Mesothelial cell of epicardium (in vitro differentiated cells): ENCODE measurements at places on chromosomes 13 and 19.

DNA sequence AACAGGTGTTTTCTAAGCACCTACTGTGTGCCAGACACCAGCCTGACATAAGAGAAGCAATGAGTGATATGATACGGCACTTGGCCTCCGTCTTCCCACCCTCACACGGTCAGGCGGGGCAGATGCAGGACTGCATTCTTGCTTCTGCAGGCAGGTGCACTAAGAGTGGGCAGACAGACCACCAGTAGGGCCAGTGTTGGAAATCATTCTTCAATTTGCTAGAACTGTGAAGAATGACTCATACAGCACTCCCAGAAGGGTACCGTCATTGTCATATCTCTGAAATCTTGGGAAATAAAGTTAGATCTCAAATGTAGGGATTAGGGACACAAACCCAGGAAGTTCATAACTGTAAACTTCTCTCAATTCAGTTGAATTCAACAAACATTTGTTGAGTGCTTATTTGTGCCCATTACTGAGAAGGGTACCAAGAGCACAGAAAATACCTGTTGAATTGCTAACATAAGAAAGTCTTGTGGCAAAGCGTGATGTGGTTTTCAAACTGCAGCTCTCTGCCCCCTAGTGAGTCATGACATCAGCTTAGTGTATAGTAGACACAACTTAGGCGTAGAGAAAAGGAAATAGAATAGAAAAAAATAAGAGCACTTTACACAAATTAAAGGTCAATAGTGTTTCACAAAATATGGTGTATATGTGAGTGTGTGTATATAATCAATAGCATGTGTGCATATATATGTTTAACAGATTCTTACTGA, 76.1 kb downstream of the TEX26 start:
- no peak for DNase-seq

DNA sequence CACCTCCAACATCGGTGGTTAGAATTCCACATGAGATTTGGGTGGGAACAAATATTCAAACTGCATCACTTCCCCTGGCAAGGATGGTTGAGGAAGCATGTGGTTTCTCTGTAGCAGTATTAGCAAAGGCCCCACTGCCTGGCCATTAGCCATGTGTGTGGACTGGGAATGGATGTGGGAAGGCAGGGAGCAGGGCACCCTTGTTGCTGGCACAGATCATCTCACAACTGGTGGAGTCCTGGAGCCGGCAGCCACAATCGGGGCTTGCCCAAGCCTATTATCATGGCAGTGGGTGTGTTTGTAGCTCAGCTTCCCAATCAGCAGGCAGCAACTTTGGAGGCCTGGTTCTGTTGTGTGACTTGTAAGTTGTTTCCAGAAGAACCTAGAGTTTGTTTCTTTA, 391.9 kb downstream of the DLEU7 start:
- DNase-seq = no peak

- peak; percentile 17 for DNase-seq
These were observed 9.4 kb downstream of the ARHGEF1 start for GRCh38 chr19:41892173-41892902.

GRCh38 chr19:13926715-13927114, 11.5 kb downstream of the PODNL1 start:
- DNase-seq = no peak

DNA sequence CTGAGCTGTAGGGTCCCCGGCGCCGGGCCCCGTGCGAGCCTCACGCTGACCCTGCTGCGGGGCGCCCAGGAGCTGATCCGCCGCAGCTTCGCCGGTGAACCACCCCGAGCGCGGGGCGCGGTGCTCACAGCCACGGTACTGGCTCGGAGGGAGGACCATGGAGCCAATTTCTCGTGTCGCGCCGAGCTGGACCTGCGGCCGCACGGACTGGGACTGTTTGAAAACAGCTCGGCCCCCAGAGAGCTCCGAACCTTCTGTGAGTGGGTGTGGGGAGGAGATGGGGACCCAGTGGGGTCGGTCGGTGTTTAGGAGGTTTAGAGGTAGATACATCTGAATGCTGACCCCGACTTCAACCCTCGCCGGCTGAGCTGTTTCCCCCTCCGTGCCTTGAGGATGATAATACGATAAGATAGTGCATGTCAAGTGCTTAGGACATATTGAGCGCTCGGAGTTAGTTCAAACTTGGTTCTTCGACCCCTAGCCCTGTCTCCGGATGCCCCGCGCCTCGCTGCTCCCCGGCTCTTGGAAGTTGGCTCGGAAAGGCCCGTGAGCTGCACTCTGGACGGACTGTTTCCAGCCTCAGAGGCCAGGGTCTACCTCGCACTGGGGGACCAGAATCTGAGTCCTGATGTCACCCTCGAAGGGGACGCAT, 1.9 kb downstream of the ICAM5 start:
- DNase-seq = no peak

DNA sequence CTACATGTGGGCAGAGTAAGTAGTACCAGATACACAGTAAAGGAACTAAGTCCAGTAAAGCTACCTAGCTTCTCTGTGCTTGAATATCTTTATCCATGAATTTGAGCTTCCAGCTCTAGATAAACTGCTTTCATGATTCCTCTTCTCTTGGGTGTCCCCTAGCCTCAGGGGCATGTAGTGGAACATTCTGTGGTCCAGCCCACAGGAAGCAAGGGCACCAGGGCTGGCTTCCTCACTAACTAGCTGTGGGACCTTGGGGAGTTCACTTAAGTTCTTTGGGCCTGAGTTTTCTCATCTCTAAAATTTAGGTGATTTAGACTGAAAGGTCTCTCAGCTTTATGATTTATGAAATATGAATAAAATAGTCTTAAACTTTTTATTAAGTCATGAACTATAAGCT, 185.7 kb downstream of the KATNAL1 start:
- no peak for DNase-seq

GRCh38 chr13:47036294-47037008, 139.6 kb upstream of the HTR2A start:
- DNase-seq = no peak

DNA sequence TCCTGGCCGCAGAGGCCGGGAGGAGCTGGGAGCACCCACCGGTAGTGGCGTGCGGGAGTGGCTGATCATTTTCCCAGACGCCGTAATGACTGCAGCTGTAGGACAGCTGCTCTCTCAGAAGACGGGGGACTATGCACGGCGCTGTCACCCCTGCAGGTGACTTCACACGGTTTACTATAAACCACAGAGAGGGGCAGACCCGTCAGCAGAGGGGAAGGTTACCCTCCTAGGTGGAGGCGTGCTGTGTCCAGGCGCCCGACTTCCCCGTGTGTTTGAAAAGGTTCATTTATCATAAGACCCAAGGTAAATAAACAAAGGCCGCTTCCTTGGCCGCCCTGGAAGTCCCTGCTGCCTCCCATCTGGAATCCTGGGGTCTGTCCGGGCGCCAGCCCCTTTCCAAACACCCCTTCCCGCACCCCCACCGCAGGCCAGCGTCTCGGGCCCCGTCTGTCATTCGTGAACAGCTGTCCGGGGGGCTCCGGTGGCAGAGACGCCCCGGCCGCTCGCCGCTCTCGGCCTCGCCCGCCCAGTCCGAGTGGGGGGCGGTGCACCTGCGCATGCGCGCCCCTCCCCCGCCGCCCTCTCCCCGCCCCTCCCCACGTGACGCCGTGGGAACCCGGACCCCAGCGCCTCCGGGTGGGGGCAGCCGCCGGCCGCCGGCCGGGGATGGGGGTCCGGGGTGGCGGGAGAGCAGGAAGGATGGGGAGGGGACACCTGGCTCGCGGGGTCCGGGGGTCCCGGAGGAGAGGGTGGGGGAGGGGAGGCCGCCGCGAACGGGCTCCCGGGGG, 915 bp downstream of the SHC2 start:
- DNase-seq = peak; percentile 78

GRCh38 chr13:106503272-106503671, 32.2 kb downstream of the EFNB2 start:
- no peak for DNase-seq

- no peak for DNase-seq
These were observed 112.9 kb upstream of the CACNA1A start for GRCh38 chr19:13619203-13619632.

GRCh38 chr13:42893214-42893671, 98.8 kb downstream of the EPSTI1 start:
- no peak for DNase-seq

- DNase-seq = no peak
These were observed 20.7 kb upstream of the NLRP12 start for GRCh38 chr19:53844849-53845246.

GRCh38 chr19:46824890-46825730, 25.5 kb downstream of the AP2S1 start:
- DNase-seq = no peak

DNA sequence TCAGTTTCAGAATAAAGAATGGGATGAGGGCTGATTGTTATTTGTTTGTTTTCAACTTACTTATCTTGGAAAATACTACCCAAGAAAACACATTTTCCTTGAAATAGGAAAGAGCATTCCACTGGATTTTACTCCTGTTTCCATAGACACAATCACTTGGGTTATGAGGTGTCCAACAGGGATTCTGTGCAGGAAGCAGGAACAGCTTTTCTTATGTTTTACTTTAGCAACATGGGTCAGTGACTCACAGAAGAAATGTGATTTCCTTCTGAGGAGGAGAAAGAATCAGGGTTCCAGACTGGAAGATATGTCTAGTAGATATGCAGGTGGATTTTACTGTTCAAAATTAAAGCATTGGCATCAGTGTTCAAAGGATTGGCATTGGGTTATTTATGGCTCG, 180.8 kb upstream of the GPC6 start:
- no peak for DNase-seq
